ENCODE measurements at places on chromosomes 6 and 20.

DNA sequence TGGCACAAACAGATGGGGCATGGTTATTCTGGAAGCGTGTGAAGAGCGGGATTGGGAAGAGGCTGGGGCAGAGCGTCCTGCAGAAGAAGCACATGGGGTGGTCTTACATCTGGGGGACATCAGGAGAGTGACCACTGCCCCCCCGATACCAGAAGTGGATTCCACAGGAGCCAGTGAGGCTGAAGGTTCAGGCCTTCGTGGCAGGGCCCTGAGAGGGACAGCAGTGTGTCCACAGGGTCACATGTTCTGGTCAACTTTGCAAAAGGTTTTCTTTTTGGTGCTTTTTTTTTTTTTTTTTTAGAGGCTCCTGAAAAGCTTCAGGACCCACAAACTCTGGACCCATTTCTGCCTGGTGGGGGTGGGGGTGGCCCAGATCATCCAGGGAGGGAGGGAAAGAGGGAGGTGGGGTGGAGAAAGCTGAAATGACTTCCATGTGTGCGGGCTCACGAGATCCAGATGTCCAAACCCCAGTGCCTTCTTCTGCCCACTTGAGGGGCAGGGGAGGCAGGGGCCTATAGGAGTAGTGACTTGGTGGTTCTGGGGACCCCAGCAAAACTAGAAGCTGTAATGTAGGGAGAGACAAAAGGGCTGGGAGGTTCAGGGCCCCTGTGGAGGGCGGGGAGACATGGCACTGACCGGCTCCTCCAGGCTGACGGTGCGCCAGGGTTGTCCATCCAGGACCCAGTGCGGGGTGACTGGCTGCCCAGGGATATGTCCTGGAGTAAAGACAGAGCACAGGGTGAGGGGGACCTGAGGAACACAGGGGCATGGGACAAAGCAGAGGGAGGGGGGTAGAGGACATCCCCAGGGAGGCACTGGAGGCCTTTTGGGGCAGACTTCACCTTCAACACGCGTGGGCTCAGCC lies 2.7 kb downstream of the ADAM33 start:
- peaks cover 8% of the 10 kb centered on the region for H3K4me1 ChIP-seq
- no peaks in the 10 kb centered on the region for H3K36me3 ChIP-seq
- no peak overlapping the region for H3K27ac ChIP-seq
- peaks cover 4% of the 10 kb centered on the region for H3K27me3 ChIP-seq
- no peak for DNase-seq

- no peaks in the 10 kb centered on the region for H3K4me1 ChIP-seq
- no peak for DNase-seq
- H3K36me3 ChIP-seq: no peaks in the 10 kb centered on the region
- H3K27ac ChIP-seq: no peak overlapping the region
- no peak overlapping the region for H3K4me3 ChIP-seq
- no peaks in the 10 kb centered on the region for H3K27me3 ChIP-seq
Observed at GRCh38 chr6:109628158-109629000, 62.6 kb downstream of the AK9 start.

DNA sequence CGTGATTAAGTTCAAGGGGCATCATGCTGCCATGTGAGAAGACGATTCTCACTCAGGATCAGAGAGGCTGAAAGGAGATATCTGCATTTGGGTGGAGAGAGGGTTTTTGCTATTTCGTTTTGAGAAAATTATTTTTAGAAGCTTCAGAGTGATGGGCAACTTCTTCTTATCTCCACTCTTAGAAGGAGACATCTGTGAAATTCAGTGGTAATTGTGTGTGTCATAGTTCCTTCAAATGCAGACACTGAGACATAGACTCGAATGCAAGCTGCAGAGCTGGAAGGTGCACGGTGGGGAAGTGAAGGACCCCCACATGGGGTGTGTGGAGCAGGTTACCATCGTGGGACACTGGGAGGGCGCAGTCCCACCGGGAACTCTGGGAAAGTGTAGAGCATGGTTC lies 116.8 kb downstream of the PRND start:
- H3K4me1 ChIP-seq: no peaks in the 10 kb centered on the region
- no peak overlapping the region for H3K4me3 ChIP-seq
- H3K27ac ChIP-seq: no peak overlapping the region
- no peaks in the 10 kb centered on the region for H3K36me3 ChIP-seq
- DNase-seq: no peak
- no peaks in the 10 kb centered on the region for H3K27me3 ChIP-seq

DNA sequence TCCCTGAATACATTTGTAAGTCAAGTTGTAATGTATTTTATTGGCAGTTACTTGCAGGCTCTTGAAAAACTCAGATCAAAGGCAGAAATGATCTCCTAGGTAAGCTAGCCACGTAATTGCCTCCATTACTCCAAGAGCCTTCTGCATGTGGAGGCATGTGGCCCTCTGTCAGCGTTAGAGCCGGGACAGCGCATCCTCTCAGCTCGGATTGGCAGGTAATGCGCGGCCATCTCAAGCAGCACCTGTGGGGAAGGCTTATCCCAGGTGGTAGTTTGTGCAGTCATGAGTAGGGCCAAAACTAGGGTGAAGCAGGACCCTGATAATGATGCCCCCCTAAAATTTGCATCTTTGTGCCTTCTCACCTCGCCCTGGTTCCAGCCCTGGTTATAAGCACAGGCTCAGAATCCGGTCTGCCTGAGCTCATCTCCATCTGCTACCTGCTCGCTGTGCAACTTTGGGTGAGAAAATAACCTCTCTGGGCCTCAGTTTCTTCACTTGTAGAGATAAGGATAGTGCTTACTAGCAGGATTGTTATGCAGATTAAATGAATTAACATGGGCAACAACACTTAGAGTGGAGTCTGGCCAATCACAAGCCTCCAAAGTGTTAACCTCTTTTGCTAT lies 157.5 kb upstream of the PMEPA1 start:
- peaks cover 9% of the 10 kb centered on the region for H3K27me3 ChIP-seq
- H3K4me3 ChIP-seq: no peak overlapping the region
- H3K27ac ChIP-seq: no peak overlapping the region
- peak; percentile 13 for DNase-seq
- H3K36me3 ChIP-seq: no peaks in the 10 kb centered on the region

GRCh38 chr6:30885481-30885998 lies 1.2 kb downstream of the DDR1 start:
- peaks cover 6% of the 10 kb centered on the region for H3K4me1 ChIP-seq
- peak overlapping the region; percentile 14 for H3K27ac ChIP-seq
- DNase-seq: no peak
- H3K36me3 ChIP-seq: no peaks in the 10 kb centered on the region
- H3K4me3 ChIP-seq: no peak overlapping the region

DNA sequence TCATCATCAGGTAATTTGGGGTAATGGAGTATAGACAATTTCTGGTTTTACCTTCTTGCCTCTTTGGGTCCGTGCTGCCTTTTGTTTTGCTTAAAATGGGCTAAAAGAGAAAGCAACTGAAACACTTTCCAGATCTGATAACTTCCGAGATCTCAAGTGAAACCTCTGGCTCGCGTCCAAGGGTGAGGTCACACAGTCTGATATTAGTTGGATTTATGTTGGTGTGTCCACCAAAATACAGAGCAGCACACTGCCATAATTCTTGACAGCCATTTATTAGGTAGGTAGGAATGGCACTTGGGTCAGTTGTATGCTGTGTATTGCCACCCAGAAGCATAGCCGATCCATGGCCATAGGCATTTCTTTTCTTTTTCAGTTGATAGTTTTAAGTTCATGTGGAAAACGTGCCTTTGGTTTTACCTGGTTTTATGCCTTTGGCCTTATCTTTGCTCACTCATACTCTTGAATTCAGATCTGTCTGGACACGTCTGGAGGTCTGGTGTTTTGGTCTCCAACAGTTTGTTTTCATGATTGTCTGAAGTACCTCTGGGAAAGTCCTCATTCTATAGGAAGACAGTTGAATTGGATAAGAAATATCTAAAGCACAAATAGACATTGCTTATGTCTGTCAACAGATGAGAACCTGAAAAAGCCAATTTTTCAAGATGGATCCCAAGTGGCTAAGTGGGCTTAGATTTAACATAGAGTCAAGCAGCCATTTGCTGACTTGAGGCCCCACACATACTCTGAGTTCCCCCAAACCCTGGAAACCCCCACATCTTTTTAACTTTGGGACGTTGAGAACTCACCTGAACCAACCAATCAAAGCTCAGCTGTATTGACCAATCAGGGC lies 320.8 kb downstream of the SOX4 start:
- H3K36me3 ChIP-seq: no peaks in the 10 kb centered on the region
- no peak for DNase-seq

- H3K27me3 ChIP-seq: no peaks in the 10 kb centered on the region
- no peaks in the 10 kb centered on the region for H3K36me3 ChIP-seq
- H3K27ac ChIP-seq: no peak overlapping the region
- H3K4me3 ChIP-seq: no peak overlapping the region
- no peak for DNase-seq
Observed at GRCh38 chr20:51460569-51461265, 81.8 kb downstream of the NFATC2 start.
